Breast epithelium (tissue), 4 donors: ENCODE measurements at places on chromosomes 6 and 20. TPM values are rescaled to one million over a fixed set of nuclear protein-coding genes. Genes with fewer than 3 reads are reported as not detected.

Gene IL17F
- total RNA-seq, result not detected

Gene TRIM10
- total RNA-seq, result not detected

Gene OXT
- total RNA-seq, result not detected

Gene ANKRD66
- not detected for total RNA-seq

Gene RBL1
- total RNA-seq, result 4.6 TPM

Gene COL19A1
- 0.66 TPM for total RNA-seq

- no peaks in the 10 kb centered on the region for H3K4me1 ChIP-seq
- H3K27me3 ChIP-seq, result no peaks in the 10 kb centered on the region
- no peak overlapping the region for H3K27ac ChIP-seq
- no peak for DNase-seq
- no peak overlapping the region for H3K4me3 ChIP-seq
Measured at GRCh38 chr6:4364711-4365110, 229.3 kb upstream of the ECI2 start.

- H3K4me1 ChIP-seq, result no peaks in the 10 kb centered on the region
- H3K36me3 ChIP-seq, result no peaks in the 10 kb centered on the region
- no peak for DNase-seq
- H3K4me3 ChIP-seq, result no peak overlapping the region
- no peaks in the 10 kb centered on the region for H3K27me3 ChIP-seq
Measured at GRCh38 chr6:162651505-162651904, 76.1 kb downstream of the PRKN start.

DNA sequence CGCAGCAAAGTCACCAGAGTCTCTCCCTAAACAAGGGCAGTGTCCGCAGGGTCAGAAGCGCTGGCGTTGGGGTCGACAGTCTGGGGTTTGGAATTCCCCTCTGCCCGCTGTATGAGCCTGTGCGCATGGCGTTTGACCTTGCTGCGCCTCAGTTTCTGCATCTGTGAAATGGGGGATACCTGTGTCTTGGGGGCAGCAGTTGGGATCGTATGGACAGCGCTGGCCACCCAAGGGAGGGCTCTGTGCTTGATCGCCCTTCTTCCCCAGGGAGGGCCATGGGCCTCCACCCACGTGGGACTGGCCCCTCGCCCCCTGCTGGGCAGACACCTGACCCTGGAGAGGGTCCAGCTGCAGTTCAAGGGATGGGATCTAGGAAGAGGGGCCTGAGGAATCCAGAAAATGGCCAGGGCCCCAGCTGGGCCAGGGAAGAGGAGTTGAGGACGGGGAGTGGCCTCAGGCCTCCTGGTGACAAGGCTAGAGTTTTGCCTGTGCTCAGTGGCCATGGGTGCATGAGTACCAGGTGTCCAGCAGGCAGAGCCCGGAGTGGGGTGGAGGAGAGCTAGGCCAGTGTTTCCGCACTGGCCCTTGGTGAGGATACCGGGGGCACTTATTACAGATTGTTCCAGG, 26.4 kb upstream of the PHACTR3 start:
- H3K4me1 ChIP-seq, result no peaks in the 10 kb centered on the region
- DNase-seq, result no peak
- H3K27ac ChIP-seq, result no peak overlapping the region
- H3K4me3 ChIP-seq, result peak overlapping the region; percentile 46
- peaks cover 3% of the 10 kb centered on the region for H3K27me3 ChIP-seq

DNA sequence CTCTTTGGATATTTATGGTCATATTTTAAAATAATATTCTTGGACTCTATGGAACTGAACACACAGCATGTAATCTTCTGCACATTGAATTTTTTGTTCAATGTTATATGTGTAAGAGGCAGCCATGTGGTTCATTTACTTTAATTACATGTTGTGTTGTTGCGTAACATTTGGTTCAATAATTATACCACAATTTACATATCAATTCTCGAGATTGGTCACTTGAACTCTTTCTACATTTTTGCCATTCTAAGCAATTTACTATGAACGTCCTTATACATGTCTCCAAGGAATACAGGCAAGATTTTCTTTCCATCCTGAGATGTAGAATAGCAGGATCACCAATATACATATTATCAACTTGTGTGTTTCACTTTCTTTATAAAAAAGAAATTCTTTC, 18.5 kb upstream of the STMND1 start:
- no peaks in the 10 kb centered on the region for H3K4me1 ChIP-seq
- DNase-seq, result no peak
- no peaks in the 10 kb centered on the region for H3K27me3 ChIP-seq
- no peak overlapping the region for H3K4me3 ChIP-seq
- no peak overlapping the region for H3K27ac ChIP-seq

GRCh38 chr20:48844996-48845395, 17.2 kb upstream of the PREX1 start:
- no peaks in the 10 kb centered on the region for H3K36me3 ChIP-seq
- no peak for DNase-seq
- H3K4me1 ChIP-seq, result no peaks in the 10 kb centered on the region
- H3K4me3 ChIP-seq, result no peak overlapping the region
- no peaks in the 10 kb centered on the region for H3K27me3 ChIP-seq

DNA sequence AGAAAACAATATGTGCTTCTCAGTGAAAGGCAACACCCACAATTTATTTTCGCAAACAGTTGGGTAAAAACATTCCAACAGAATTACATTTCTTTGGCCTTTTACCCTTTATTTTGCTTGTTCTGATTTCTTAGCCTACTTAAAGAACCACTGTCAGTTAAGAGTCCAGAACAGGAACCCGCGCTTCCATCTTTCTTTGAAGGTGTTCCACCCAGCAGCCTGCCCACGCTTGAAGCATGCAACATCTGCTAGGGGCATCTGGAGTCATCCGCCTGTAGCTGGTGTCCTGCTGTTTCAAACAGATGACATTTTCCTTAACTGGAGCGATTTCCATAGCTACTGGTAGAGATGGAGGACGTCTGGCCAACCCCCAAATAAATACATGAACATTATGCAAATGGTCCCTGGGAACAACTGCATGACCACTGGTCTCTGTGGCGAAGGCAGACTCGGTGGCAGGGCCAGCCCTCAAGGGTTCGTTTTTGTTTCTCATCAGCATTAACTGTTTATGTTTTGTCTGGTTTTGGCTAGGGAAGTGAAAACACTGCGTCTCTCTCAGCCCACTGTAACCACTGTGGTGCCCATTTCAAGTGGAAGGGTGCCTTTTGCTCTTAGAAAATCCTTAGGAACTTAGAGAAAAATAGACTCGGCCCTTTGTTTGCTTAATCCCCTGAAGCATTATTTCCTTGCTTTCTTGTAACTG, 51.6 kb downstream of the LAMA4 start:
- H3K4me3 ChIP-seq, result no peak overlapping the region
- H3K27ac ChIP-seq, result peak overlapping the region; percentile 83
- H3K36me3 ChIP-seq, result no peaks in the 10 kb centered on the region
- H3K27me3 ChIP-seq, result no peaks in the 10 kb centered on the region
- no peaks in the 10 kb centered on the region for H3K4me1 ChIP-seq

GRCh38 chr6:21628160-21628559, 34.6 kb downstream of the SOX4 start:
- H3K27me3 ChIP-seq, result no peaks in the 10 kb centered on the region
- no peaks in the 10 kb centered on the region for H3K4me1 ChIP-seq
- no peak for DNase-seq
- H3K4me3 ChIP-seq, result no peak overlapping the region
- H3K27ac ChIP-seq, result no peak overlapping the region

DNA sequence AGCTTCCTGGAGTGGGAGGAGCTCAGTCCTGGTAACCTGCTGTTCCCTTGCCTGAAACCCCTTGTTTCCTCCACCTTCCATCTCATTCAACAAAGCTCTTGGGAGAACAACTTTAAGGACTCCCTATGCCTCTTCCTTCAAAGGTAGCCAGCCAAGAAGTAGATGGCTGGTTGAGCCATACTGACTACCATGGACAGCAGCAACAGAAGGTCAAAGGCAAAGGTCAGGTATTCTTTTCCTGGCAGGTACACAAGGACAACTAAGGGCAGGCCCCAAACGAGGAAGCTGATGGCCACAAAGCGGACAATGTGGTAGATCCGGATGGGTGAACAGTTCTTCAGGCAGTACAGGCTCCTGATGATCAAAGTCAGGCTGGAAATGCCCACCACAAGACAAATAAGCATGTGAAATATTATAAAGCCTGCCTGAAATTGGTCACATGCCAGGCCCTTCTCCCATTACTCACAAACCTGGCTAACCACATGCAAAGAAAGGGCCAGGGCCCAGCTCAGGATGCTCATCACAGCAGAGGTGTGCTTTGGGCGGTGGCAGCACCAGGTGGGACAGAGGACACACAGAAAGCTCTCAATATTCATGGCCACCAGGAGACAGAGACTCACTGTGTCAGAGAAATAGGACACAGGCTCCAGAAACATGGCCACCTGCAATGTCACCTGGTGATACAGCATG, 21.7 kb downstream of the UBD start:
- H3K4me3 ChIP-seq, result no peak overlapping the region
- DNase-seq, result no peak
- H3K27me3 ChIP-seq, result no peaks in the 10 kb centered on the region
- no peaks in the 10 kb centered on the region for H3K36me3 ChIP-seq
- H3K4me1 ChIP-seq, result no peaks in the 10 kb centered on the region

- H3K27ac ChIP-seq, result peak overlapping the region; percentile 45
- H3K27me3 ChIP-seq, result no peaks in the 10 kb centered on the region
- DNase-seq, result no peak
- H3K36me3 ChIP-seq, result no peaks in the 10 kb centered on the region
- H3K4me3 ChIP-seq, result peak overlapping the region; percentile 56
- H3K4me1 ChIP-seq, result no peaks in the 10 kb centered on the region
Measured at GRCh38 chr20:6123649-6124014, 802 bp upstream of the FERMT1 start.

DNA sequence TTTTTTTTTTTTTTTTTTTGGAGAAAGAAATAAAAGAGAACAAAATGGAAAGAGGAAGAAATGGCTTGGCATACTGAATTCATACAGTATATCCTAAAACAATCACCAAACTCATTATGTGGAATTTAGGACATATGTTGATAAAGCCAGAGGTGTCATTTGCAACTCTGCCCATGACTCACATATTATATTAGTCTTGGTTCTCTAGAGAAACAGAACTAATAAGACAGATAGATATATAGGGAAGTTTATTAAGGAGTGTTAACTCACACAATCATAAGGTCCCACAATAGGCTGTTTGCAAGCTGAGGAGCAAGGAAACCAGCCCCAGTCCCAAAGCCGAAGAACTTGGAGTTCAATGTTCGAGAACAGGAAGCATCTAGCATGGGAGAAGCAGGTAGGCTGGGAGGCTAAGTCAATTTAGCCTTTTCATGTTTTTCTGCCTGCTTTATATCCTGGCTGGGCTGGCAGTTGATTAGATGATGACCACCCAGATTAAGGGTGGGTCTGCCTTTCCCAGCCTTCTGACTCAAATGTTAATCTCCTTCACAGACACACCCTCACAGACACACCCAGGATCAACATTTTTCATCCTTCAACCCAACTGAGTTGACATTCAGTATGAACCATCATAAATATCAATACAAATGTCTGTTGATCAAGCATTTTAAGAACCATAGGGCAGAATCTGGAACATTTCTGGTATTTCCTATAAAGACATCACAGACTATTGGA, 102.3 kb downstream of the UBE3D start:
- H3K4me1 ChIP-seq, result no peaks in the 10 kb centered on the region
- no peaks in the 10 kb centered on the region for H3K36me3 ChIP-seq
- H3K27me3 ChIP-seq, result no peaks in the 10 kb centered on the region
- no peak overlapping the region for H3K27ac ChIP-seq
- DNase-seq, result no peak

DNA sequence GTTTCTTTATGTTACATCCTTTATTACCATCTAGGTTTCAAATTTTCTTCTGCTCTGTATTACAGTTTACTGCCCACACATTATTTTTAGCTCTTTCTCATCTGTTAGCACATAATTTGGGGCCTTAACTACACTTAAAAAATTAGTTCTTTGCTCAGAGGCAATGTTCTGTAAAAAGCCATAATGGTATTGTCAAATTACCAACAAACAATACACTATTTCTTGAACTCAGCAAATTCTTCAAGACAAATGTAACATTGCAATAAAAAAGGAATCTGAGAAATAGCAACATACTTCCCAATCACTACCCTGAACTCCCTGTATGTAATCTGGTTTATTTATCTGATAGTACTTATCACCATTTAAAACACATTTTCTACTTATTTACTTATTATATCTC, 448.6 kb upstream of the OPRM1 start:
- H3K4me1 ChIP-seq, result no peaks in the 10 kb centered on the region
- H3K4me3 ChIP-seq, result no peak overlapping the region
- DNase-seq, result no peak
- no peaks in the 10 kb centered on the region for H3K27me3 ChIP-seq
- H3K36me3 ChIP-seq, result peaks cover 4% of the 10 kb centered on the region

- no peaks in the 10 kb centered on the region for H3K4me1 ChIP-seq
- H3K4me3 ChIP-seq, result no peak overlapping the region
- H3K36me3 ChIP-seq, result no peaks in the 10 kb centered on the region
- H3K27me3 ChIP-seq, result no peaks in the 10 kb centered on the region
- DNase-seq, result no peak
Measured at GRCh38 chr6:151095538-151096254, 144.1 kb upstream of the AKAP12 start.

DNA sequence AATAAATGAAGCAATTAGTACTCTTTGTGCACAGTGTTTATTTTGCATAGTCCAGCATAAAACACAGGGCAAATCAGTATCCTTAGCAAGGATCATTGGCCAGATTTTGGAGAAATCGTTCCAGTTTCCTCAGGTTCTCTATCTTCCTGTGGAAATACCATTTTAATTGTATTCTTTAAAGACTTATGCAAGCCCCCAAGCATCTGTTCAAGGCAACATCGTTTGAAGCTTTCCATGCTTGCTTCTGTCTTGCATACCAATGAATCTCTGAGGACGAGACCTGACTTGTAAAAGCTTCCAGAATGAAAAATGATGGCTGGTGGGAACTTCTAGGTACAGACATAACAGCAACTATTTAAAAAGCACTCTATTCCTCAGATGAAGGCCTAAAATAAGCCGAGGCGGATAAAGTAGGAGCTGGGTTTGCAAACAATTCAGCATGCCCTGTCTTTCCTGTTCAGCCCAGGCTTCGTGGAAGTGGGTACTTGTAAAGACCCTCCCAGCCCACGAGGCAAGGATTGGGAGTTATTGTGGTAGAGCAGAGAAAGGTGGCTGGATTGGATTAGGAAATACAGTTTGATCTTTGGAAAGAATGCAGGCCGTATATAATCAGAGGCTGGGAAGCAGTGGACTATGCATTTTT, 21.6 kb downstream of the NRSN1 start:
- no peak overlapping the region for H3K4me3 ChIP-seq
- H3K27ac ChIP-seq, result no peak overlapping the region
- H3K4me1 ChIP-seq, result no peaks in the 10 kb centered on the region
- no peaks in the 10 kb centered on the region for H3K36me3 ChIP-seq
- H3K27me3 ChIP-seq, result no peaks in the 10 kb centered on the region
- no peak for DNase-seq

GRCh38 chr20:13461849-13462458, 176.8 kb downstream of the TASP1 start:
- no peak overlapping the region for H3K4me3 ChIP-seq
- H3K27me3 ChIP-seq, result no peaks in the 10 kb centered on the region
- H3K27ac ChIP-seq, result no peak overlapping the region
- DNase-seq, result no peak
- no peaks in the 10 kb centered on the region for H3K4me1 ChIP-seq

- H3K27ac ChIP-seq, result no peak overlapping the region
- H3K4me3 ChIP-seq, result no peak overlapping the region
- DNase-seq, result no peak
- no peaks in the 10 kb centered on the region for H3K36me3 ChIP-seq
- no peaks in the 10 kb centered on the region for H3K27me3 ChIP-seq
Measured at GRCh38 chr6:16153211-16153820, 24.4 kb downstream of the MYLIP start.

- H3K4me1 ChIP-seq, result no peaks in the 10 kb centered on the region
- DNase-seq, result no peak
- no peaks in the 10 kb centered on the region for H3K27me3 ChIP-seq
Measured at GRCh38 chr6:114449659-114450058, 106.8 kb upstream of the HS3ST5 start.
